ENCODE measurements at places on chromosomes 2 and 18.

DNA sequence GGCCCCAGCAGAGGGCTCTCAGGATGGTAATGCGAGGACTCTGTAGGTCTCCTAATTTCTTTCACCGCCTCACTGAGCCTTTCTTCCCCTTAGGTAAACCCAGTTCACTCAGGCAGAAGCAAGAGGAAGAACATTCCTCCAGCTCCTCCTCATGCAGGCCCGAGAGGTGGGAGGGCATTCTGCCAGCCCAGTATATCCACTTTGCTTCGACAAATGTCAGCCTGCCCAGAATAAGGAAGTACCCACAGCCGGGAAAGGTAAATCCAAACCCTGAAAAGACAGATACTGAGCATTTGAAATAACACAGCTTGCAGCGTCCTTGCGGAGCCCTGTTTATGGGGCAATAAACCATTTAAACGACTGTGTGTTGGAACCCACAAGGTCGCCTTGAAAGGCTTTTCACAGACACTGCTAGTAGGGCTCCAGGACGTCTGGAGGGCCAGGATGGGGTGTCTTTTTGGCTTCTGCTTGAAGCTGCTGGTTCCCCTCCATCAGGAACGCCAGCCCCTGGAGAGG lies 63.0 kb upstream of the STPG4 start:
- no peak for DNase-seq

DNA sequence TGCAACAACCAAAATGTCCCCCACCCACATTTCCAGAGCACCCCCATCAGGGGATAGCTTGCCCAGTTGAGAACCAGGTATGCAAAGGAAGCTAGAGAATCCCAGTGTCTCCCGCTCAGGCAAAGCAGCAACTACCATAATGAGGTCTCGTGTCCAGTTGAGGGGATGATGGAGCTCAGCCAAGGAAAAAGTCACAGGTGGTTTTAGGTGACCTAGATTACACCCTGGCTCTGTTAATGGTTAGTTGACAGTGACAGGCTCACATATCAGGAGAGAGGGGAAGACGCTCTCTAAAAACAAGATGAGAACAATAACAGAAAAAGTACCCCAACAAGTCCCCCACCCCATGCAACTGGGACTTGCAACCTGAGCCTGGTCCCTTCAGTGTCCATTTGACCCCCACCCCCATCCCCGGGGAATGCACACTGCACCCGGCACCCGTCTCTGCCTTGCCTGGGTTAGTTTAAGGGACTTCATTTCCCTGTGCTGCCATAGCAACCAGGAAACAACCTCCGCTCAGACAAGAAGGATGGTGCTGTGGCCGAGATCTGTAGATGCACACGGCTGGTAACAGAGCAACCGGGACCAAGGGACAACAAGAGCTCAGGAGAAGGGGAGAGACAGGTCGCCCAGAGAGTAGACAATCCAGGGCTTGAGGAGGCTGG lies at the start of gene KIAA2012:
Gene KIAA2012 (plus strand): TSS at position 519 of the 665 bp plus-strand sequence. CDS start 373 bp downstream, outside the sequence.
- peak; percentile 18 for DNase-seq

DNA sequence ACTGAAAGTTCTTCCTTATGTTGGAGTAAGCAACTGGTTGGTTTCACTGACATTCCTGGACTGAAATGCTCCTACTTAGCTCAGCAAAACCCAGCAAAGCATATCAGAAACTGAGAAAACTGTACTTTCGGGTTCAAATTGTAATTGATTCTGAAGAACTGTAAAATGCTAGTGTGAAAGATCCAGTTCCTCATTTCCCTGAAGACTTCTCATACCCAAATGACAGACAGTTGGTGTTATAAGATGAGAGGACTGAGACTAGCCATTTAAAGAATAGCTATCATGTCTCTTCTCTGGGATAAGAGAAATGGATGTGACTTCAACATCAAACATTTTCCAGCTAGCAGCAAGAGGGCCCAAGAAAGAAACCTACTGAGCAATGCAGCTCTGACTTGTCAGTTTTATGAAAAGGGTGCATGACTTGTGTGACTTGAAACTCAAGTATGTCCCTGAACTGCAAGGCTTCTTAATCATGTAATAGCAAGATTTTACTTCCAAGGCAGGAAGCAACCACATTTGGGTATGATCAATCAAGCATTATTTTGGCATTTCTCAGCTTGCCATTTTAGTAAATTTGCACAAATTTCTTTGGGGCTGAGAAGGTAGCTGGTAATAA lies 420.3 kb upstream of the MMADHC start:
- no peak for DNase-seq

DNA sequence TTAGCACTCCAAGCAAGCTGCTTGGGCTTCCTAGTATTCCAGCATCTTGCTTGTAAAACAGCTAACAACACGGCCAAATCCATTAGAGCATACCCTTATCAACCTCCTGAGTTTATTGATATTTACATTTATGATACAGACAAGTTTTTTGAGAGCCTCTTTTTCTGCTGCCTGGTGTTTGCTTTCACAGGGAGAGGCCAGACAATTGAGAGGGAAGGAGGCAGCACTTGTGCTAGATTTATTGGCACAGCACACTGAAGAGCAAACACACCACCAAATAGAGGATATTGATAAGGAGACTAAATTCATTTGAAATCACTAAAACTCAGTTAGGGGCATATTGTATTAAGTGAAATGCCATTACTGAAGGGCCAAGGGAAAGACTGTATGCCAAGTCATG lies 1142.3 kb upstream of the FANCL start:
- no peak for DNase-seq

DNA sequence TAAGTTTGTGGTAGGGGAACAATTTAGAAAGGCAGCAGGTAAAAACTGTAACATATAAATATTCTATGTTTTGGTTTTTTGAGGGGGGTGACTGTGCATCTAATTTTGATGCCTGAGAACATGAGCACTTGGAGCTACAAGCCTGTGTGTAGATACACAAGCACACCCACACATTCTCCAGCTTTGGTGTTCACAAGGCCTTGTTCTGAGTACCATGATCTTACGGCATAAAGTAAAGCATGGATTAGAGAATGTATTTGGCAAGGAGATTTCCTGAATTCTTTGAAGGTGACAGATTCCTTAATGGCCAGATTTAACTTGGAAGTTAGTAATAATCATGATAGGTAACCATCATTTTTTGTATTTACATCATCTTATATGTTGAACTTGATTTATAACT lies 42.7 kb downstream of the MAP3K20 start:
- no peak for DNase-seq

- DNase-seq = no peak
These were observed 80.1 kb downstream of the SOCS6 start for GRCh38 chr18:70368903-70369302.

DNA sequence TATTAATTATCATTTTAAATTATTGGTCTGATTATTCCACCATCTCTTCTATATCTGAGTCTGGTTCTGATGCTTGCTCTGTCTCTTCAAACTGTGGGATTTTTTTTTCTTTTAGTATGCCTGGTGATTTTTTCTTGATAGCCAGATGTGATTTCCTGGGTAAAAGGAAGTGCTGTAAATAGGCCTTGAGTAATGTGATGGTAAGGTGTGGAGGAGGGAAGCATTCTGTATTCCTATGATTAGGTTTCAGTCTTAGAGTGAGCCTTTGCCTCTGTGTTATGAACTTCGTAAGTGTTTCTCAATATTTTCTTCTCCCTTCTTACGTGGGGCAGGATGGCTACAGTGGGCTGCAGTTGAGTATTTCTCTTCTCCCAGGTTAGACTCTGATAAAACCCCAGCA lies 103.0 kb downstream of the EHBP1 start:
- no peak for DNase-seq

DNA sequence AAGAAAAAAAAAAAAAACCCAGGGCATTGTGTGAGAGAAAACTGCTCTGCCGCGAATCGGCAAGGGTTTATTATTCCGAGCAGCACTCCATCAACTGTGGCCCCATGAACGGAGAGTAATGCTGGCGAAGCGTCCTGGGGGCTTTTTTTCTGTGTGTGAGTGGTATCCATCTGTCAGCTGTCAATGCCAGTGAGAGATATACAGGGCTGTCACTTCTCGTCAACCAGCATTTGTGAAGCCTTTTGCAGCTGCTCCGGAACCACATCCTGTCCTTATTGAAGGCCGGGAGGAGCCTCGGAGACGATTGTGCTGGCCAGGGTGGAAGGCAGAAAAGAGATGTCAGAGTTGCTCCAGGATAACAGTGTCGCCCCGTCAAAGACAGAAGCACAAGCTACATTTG lies 356.9 kb upstream of the SMIM21 start:
- peak; percentile 12 for DNase-seq
